Stimulated activated naive B cell treated with anti-CD40 and anti-IgM and Interleukin-4, amounts not matched to agents 10 μg/mL and 1 μg/mL and 100 μg/mL, for 72 hours (primary cell): ENCODE measurements at places on chromosomes 4 and X.

DNA sequence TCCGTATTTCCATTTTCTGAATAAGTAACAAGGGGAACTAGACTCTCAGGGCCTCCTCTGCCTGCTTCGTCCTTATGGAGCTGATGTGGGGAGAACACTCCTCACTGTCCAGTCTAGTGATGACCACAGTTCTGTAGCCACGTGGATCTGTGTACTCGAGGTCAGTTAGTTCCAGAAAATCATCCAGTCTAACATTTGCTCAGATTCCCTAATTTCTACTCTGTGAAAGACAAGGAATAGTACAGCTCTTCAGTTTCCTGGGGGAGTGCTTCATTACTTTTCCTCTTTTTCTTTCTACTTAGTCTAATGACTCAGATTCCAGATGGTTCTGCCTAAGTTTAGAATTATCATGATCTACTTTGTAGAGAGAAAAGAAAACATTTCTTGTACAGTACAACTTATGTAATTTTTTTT lies 82.6 kb downstream of the SORBS2 start:
- no peak overlapping the region for H3K27ac ChIP-seq
- DNase-seq = no peak
- peaks cover 8% of the 10 kb centered on the region for H3K4me1 ChIP-seq
- H3K36me3 ChIP-seq = no peaks in the 10 kb centered on the region
- H3K4me3 ChIP-seq = no peak overlapping the region

GRCh38 chr4:76821641-76822040 lies 76.3 kb downstream of the SOWAHB start:
- peaks cover 29% of the 10 kb centered on the region for H3K27me3 ChIP-seq
- no peaks in the 10 kb centered on the region for H3K36me3 ChIP-seq
- H3K4me3 ChIP-seq = no peak overlapping the region
- no peak overlapping the region for H3K27ac ChIP-seq

DNA sequence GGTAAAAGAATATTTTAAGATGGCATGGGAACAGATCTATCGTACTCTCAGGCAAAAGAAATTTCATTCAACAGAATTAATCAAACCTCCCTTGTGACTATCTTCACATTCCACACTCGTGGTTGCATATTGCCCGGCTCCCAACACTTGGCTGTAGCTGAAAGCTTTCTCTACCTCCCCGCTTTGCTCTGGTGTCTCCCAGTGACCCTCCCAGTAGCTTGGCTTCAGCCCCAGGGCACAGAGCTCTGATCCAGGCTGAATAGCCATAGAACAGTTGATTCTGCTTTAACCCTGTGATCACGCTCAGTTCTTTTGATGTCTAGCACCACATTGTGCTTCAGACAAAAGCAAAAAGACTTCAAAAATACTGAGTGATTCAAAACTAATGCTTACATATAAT lies 24.6 kb downstream of the SLC7A11 start:
- DNase-seq = no peak
- no peak overlapping the region for H3K4me3 ChIP-seq
- H3K27me3 ChIP-seq = no peaks in the 10 kb centered on the region

- H3K4me1 ChIP-seq = peaks cover 4% of the 10 kb centered on the region
- no peaks in the 10 kb centered on the region for H3K27me3 ChIP-seq
- no peak overlapping the region for H3K27ac ChIP-seq
- peaks cover 52% of the 10 kb centered on the region for H3K36me3 ChIP-seq
- no peak for DNase-seq
Measured at GRCh38 chr4:80007745-80008149, 65.3 kb downstream of the ANTXR2 start.

- peaks cover 17% of the 10 kb centered on the region for H3K36me3 ChIP-seq
- peaks cover 5% of the 10 kb centered on the region for H3K4me1 ChIP-seq
Measured at GRCh38 chr4:48570646-48571220, 80.7 kb downstream of the ZAR1 start.

GRCh38 chrX:1883772-1884171 lies 268.9 kb downstream of the ASMT start:
- peaks cover 16% of the 10 kb centered on the region for H3K27me3 ChIP-seq
- no peak for DNase-seq
- H3K4me1 ChIP-seq = no peaks in the 10 kb centered on the region
- no peak overlapping the region for H3K27ac ChIP-seq
- no peak overlapping the region for H3K4me3 ChIP-seq

DNA sequence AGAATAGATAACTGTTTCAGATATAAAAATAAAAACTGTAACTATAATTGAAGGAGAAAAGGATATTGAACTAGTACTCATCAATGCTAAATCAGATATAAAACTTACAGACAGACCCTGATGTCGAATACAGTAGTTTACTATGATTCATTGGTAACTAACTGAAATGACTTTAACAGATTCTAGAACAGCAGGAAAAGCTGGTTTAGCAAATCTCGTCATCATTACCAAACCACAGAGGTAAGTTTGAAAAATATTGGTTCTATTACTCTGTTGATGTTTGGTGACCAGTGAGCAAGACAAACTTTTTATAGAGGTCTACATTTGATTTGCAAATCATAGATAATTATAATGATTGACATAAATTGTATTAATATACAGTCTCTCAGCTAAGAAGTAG lies 551.4 kb upstream of the ADGRL3 start:
- no peaks in the 10 kb centered on the region for H3K27me3 ChIP-seq
- no peak overlapping the region for H3K27ac ChIP-seq
- no peaks in the 10 kb centered on the region for H3K4me1 ChIP-seq
- H3K36me3 ChIP-seq = no peaks in the 10 kb centered on the region

GRCh38 chr4:8192748-8193738 lies 6.0 kb upstream of the SH3TC1 start:
- H3K36me3 ChIP-seq = no peaks in the 10 kb centered on the region
- H3K4me1 ChIP-seq = peaks cover 62% of the 10 kb centered on the region
- H3K27me3 ChIP-seq = peaks cover 16% of the 10 kb centered on the region
- peak overlapping the region; percentile 76 for H3K27ac ChIP-seq

- H3K27ac ChIP-seq = no peak overlapping the region
- peaks cover 69% of the 10 kb centered on the region for H3K36me3 ChIP-seq
- H3K27me3 ChIP-seq = no peaks in the 10 kb centered on the region
- peaks cover 61% of the 10 kb centered on the region for H3K4me1 ChIP-seq
- peak; percentile 73 for DNase-seq
Measured at GRCh38 chr4:1726146-1726934, 5.0 kb downstream of the TACC3 start.

- no peak overlapping the region for H3K4me3 ChIP-seq
- H3K27ac ChIP-seq = no peak overlapping the region
- no peaks in the 10 kb centered on the region for H3K36me3 ChIP-seq
Measured at GRCh38 chrX:21741869-21742701, 15.8 kb downstream of the SMPX start.
